ENCODE measurements at places on chromosomes 6 and 20. TPM values are rescaled to one million over a fixed set of nuclear protein-coding genes. Genes with fewer than 3 reads are reported as not detected.

DNA sequence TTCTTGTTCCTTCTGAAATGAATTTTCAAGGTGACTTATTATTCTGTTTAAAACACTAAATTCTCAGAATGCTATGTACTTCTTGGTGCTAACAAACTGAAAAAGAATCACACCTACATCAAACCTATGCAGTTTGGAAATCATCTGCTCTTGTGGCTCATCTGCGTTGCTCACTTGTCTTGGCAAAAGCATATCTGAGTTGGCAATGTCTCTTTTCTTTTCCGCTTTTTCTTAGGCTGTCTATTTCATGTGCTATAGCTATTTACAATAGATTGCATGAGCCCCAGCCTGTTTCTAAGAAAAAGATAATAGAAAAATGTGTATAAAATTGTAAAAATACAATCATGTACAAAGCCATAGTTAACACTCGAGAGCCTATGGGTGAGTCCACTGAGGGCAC is 348.9 kb upstream of the AGPAT4 start:
- no peak for DNase-seq

DNA sequence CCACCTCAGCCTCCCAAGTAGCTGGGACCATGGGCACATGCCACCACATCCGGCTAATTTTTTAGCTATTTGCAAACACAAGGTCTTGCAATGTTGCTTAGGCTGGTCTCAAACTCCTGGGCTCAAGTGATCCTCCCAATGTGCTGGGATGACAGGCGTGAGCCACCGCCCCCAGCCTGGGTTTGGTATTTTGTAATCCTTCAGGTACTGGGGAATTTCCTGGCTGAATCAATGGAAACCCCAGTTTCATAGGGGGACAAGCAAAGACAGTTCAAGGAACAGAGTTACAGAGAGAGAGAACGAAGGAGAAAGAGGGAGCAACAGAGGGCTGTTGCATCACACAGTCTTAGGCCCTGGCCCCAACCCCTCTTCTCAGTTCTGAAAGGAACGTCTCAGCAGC is 35.7 kb downstream of the RAB44 start:
- DNase-seq = no peak

The SRMS gene
- 0.26 TPM for polyA plus RNA-seq

- no peak for DNase-seq
Observed at GRCh38 chr20:4516876-4517275, 204.8 kb upstream of the PRND start.

- no peak for DNase-seq
Observed at GRCh38 chr20:35826397-35826998, 54.7 kb downstream of the PHF20 start.

- DNase-seq = no peak
Observed at GRCh38 chr6:36691612-36692011, 6.0 kb upstream of the RAB44 start.

The ZBP1 gene
- polyA plus RNA-seq = not detected

- no peak for DNase-seq
Observed at GRCh38 chr20:38238829-38239228, 21.7 kb downstream of the KIAA1755 start.

The PANK2 gene
- 33.5 TPM for polyA plus RNA-seq

GRCh38 chr6:37205175-37205996 is 35.4 kb downstream of the PIM1 start:
- no peak for DNase-seq

The TFAP2A gene
- polyA plus RNA-seq = 30.2 TPM

GRCh38 chr20:32565735-32566032 is 19.4 kb downstream of the NOL4L start:
- DNase-seq = no peak

- no peak for DNase-seq
Observed at GRCh38 chr20:36249450-36249849, 13.2 kb downstream of the AAR2 start.

GRCh38 chr6:155328074-155328538 is 13.8 kb upstream of the TFB1M start:
- DNase-seq = no peak

- no peak for DNase-seq
Observed at GRCh38 chr6:94548201-94548600, 1029.1 kb upstream of the MANEA start.

DNA sequence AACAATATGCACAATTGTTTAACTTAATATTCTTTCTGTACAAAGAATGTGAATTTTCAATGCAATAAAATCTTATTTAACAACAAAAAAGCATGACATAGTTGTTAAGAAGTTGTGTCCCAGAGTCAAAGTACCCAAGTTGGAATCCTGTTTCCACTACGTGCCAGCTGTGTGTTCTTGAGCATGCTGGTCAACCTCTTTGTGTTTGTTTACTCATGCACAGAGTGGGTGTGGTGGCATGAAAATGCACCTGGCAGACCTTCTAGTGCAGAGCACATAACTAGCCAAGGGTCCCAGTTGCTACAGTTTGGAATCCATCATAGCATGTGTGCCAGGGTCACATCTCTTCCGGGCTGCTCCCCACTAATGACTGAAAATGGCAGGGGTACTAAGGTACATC is 24.7 kb upstream of the MOCS1 start:
- no peak for DNase-seq

The IL17A gene
- polyA plus RNA-seq = not detected

DNA sequence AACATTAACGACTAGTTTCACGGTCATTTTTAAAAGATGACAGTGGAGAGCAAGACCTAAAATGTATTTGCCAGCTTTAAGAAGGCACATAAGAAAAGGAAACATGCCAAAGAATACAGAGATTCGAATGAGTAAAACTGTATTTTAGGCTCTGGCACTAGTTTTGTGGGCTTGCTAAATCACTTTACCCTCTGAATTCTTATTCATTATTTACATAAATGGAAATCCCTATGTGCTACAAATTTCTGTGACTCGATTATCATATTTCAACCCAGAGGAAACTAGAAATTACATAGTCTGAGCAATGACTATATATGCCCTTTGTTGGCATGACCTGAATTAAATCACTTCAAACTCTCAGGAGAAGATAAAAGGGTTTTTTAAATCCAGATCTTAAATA is 441.7 kb upstream of the RNF217 start:
- DNase-seq = no peak

The FERMT1 gene
- polyA plus RNA-seq = 3.3 TPM

The MDC1 gene
- polyA plus RNA-seq = 49.0 TPM

The CST5 gene
- polyA plus RNA-seq = 0.27 TPM

The GPLD1 gene
- polyA plus RNA-seq = 4.4 TPM

DNA sequence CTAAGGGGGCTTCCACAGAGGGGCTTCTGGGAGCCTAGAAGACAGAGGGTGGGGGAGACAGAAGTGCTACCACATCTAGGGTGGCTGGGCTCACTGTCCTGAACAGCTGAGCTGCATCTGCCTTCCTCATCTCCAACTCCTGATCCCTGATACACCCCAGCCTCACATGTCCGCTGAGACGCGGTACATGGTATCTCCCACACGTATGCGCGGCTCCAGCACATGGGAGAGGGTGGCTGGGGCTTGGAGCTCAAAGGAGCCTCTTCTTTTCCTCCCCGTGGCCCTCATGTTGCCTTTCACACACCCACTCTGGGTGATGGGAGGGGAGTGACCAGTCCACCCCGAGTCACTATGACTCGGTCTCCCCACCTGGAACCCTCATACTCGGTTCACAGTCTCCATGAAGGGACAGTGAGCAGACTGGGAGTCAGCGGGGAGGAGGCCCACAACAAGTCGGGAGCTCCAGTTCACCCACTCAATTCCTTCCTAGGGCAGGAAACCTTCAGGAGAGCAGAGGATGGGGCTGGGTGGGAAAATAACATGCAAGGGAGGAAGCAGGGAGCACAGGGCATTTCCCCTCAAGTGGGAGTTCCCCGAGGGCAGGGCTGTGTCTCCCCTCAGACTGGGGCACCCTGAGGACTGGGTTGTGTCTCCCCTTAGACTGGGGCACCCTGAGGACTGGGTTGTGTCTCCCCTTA is 61.7 kb downstream of the MRPL14 start:
- no peak for DNase-seq

- DNase-seq = no peak
Observed at GRCh38 chr20:63774306-63774705, 34.7 kb downstream of the SLC2A4RG start.

- DNase-seq = no peak
Observed at GRCh38 chr6:48961781-48962415, 501.2 kb downstream of the MMUT start.

DNA sequence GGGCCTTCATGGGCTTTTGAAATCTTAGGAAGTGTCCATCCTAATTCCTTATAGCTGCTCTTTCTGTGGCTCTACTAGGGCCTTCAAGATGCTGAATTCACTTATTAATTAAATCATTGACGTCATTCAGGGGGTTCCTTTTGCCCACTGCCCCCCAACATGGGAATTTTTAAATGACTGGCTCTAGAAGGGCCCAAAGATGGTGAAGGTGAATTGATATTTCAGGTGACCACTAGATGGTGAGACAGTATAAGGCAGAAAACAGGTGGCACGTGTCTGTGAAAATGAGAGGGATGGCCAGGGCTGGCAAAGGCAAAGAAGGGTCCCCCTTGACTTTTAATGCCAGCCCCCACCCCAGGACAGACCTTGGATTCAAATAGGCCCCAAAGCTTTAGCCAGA is 11.8 kb downstream of the GNAS start:
- DNase-seq = no peak

The SLC29A1 gene
- polyA plus RNA-seq = 34.7 TPM

DNA sequence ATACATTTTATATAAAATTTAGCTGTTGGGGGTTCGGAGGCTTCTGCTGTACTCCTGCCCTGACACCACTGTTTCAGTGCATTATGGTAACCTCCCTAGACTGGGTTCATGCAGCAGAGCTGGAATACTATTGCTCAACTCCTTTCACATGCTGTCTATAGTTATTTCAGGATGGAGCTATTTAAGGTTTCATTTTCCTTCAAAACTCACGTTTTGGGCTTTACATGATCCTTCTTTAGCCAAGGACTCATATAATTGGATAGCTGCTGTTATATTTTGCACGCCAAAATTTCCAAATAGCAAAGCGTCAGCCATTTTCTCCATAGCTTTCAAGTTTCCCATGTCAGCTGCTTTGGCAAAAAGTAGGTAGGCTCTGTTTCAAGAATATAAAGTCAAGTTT is 76.8 kb downstream of the SEL1L2 start:
- no peak for DNase-seq

GRCh38 chr6:70841112-70841511 is 115.7 kb downstream of the B3GAT2 start:
- DNase-seq = no peak

The CYP24A1 gene
- 4.0 TPM for polyA plus RNA-seq

The RIPOR3 gene
- 8.9 TPM for polyA plus RNA-seq

GRCh38 chr6:42522036-42522435 is 41.8 kb upstream of the UBR2 start:
- DNase-seq = no peak

GRCh38 chr20:57996936-57997890 is 231.2 kb downstream of the ANKRD60 start:
- DNase-seq = no peak

DNA sequence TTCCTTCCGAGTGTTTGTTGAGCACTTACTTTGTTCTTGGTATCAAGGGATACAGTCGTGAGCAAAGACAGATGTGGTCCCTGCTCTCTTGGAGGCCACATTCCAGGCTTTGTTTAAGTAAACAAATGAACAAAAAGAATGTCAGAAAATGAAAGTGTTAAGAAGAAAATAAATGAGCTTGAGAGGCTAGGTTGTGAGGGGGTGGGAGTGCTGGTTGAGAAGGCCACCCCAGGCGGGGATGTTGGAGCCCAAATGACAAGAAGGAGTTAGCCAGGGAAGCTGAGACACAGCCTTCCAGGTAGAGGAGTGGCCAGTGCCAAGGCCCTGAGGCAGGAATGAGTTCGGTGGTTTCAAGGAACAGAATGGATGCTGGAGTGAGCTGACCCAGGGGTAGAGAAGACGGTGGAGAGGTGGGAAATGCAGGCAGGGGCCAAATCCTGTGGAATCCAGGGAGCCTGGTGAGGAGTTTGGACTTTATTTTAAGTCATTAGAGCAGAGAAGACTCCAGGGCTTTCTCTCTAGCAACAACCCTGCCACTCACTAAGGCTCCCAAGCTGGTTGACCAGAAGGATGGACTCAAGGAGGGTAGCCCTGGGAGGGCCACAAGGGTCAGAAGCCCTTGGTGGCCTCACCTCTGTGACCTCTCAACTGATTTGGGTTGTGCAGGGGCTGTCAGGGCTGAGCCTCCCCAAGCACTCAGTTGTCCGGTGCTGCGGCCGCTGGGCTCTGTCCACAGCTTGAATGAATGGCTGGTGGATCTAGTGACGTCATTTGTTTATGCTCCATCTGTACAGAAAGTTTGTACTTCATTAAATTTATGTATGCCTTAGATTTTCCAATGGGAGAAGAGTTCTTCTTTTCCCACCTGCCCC is 66.0 kb upstream of the STX16 start:
- DNase-seq = no peak

The CCN6 gene
- polyA plus RNA-seq = 2.7 TPM

GRCh38 chr6:106253731-106254130 is 71.8 kb downstream of the ATG5 start:
- no peak for DNase-seq

GRCh38 chr20:13337090-13337784 is 116.2 kb downstream of the ISM1 start:
- DNase-seq = no peak

DNA sequence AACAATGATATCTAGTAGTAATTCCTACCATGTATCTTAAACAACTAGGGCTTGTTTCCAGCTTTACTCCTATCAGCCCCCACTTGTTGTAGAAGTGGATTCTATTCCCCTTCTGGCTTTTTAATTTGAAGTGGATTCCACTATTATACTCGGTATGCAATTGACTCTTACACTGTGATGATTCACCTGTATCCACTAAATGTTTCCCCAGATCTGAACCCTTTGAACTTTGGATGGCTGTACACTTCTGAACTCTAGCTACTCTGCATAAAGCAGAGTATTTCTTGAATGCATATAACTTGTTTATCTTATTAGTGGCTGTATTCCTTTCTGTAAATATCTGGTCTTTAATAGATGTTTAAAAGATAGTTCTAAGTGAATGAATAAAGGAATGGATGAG is 538.4 kb upstream of the NRSN1 start:
- DNase-seq = no peak

DNA sequence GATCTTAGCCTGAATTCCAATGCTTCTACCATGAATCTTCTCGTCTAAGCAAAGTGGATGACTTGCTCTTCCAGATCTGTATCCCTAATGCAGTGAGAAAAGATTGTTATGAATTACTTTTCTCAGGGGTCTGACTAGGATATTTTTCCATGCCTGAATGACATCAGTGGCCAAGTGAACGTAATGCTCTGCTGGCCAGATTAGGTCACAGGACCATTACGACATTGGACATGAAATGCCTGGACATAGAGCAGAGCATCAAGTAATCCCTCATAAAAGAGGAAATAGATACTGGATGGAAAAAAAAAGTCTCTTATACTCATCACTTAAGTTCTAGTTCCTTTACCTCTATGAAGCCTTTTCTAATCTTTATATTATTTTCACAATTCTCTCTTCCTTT is 12.1 kb upstream of the THEMIS start:
- DNase-seq = no peak

- no peak for DNase-seq
Observed at GRCh38 chr6:35970181-35970580, 49.3 kb upstream of the SRPK1 start.

- DNase-seq = no peak
Observed at GRCh38 chr6:36998723-36999038, 6.8 kb upstream of the FGD2 start.

GRCh38 chr6:116568821-116569755 is 2.2 kb upstream of the RWDD1 start:
- no peak for DNase-seq

The TMEM74B gene
- polyA plus RNA-seq = 0.72 TPM

- DNase-seq = no peak
Observed at GRCh38 chr6:14426281-14426680, 308.7 kb downstream of the CD83 start.

The FILIP1 gene
- polyA plus RNA-seq = 2.2 TPM
